ENCODE measurements at places on chromosomes 1 and 21. TPM values are rescaled to one million over a fixed set of nuclear protein-coding genes. Genes with fewer than 3 reads are reported as not detected.

The TTF2 gene
- total RNA-seq, result 17.0 TPM

The ATF3 gene
- 32.7 TPM for total RNA-seq

The CYP4A22 gene
- total RNA-seq, result not detected

The CLDN19 gene
- total RNA-seq, result 2.7 TPM

The ADAMTS5 gene
- total RNA-seq, result 18.2 TPM

The VWA5B1 gene
- 0.39 TPM for total RNA-seq

The BGLAP gene
- total RNA-seq, result 0.99 TPM

The GORAB gene
- 13.3 TPM for total RNA-seq

The SYCP1 gene
- total RNA-seq, result not detected

The GPR25 gene
- not detected for total RNA-seq

The HES5 gene
- 1.5 TPM for total RNA-seq

The CLCA2 gene
- total RNA-seq, result 32.0 TPM

The PDZK1 gene
- 8.7 TPM for total RNA-seq

The HMGCS2 gene
- total RNA-seq, result 0.89 TPM

The DRAXIN gene
- 0.59 TPM for total RNA-seq

The S100A5 gene
- not detected for total RNA-seq

The NT5C1A gene
- 2.0 TPM for total RNA-seq

The FHAD1 gene
- total RNA-seq, result 1.4 TPM

The TBX19 gene
- total RNA-seq, result 1.9 TPM

The IFNLR1 gene
- total RNA-seq, result 3.4 TPM

The RCAN1 gene
- 33.9 TPM for total RNA-seq

The OR2T2 gene
- total RNA-seq, result not detected

The STIL gene
- 7.1 TPM for total RNA-seq

The MTMR11 gene
- total RNA-seq, result 8.7 TPM

The TINAGL1 gene
- 28.6 TPM for total RNA-seq

The COL11A1 gene
- 24.6 TPM for total RNA-seq

The G0S2 gene
- total RNA-seq, result 162 TPM

The CLDN17 gene
- 1.1 TPM for total RNA-seq

The GPR153 gene
- 17.4 TPM for total RNA-seq

The CLIC6 gene
- 0.20 TPM for total RNA-seq

The HSD3B2 gene
- 0.20 TPM for total RNA-seq

The TRABD2B gene
- 1.5 TPM for total RNA-seq

The IFT25 gene
- total RNA-seq, result 32.4 TPM

The PRAMEF7 gene
- total RNA-seq, result not detected

The HSD11B1 gene
- 1.6 TPM for total RNA-seq

The SEMA6C gene
- total RNA-seq, result 10.7 TPM

The CA6 gene
- total RNA-seq, result 4.8 TPM

The GUCA2A gene
- total RNA-seq, result not detected

The RHCE gene
- total RNA-seq, result 4.2 TPM

The PDC gene
- not detected for total RNA-seq

The AUNIP gene
- 1.1 TPM for total RNA-seq

The CRYAA gene
- total RNA-seq, result not detected

The TMEM39B gene
- total RNA-seq, result 4.7 TPM

The LCE1C gene
- total RNA-seq, result 9.3 TPM

The ESPN gene
- total RNA-seq, result 6.4 TPM

The SEC16B gene
- 9.6 TPM for total RNA-seq

The MPL gene
- total RNA-seq, result 0.10 TPM

The BOLA1 gene
- 10.9 TPM for total RNA-seq

The TRIM67 gene
- 0.10 TPM for total RNA-seq

The ZNF683 gene
- total RNA-seq, result not detected

Measured in skin of body (tissue), 3 donors.